ENCODE measurements at places on chromosomes 2 and 18.

GRCh38 chr2:182619276-182619675 is 96.8 kb upstream of the DNAJC10 start:
- DNase-seq = no peak

- DNase-seq = no peak
These were observed 39.1 kb downstream of the TMEM163 start for GRCh38 chr2:134679745-134680144.

- DNase-seq = no peak
These were observed 3.1 kb downstream of the DCC start for GRCh38 chr18:52343138-52343537.

GRCh38 chr2:216949700-216950413 is 90.0 kb upstream of the TNP1 start:
- DNase-seq = no peak

DNA sequence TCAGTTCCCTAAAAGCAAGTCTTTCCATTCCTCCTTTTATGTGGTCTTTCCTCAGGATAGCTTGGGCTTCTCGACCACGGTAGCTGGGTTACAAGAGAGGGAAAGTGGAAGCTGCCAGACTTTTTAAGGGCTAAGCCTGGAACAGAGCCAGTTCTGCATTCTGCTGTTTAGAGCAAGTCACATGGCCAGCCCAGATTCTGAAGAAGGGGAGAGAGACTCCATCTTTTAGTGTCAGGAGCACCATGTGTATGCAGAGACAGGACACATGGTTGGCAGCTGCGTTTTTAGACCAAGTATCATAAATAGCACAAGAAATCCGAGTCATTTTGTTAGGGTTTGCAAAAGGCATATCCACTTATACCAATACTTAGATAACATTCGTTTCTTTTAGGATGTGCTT is 4.7 kb downstream of the HMSD start:
- no peak for DNase-seq

DNA sequence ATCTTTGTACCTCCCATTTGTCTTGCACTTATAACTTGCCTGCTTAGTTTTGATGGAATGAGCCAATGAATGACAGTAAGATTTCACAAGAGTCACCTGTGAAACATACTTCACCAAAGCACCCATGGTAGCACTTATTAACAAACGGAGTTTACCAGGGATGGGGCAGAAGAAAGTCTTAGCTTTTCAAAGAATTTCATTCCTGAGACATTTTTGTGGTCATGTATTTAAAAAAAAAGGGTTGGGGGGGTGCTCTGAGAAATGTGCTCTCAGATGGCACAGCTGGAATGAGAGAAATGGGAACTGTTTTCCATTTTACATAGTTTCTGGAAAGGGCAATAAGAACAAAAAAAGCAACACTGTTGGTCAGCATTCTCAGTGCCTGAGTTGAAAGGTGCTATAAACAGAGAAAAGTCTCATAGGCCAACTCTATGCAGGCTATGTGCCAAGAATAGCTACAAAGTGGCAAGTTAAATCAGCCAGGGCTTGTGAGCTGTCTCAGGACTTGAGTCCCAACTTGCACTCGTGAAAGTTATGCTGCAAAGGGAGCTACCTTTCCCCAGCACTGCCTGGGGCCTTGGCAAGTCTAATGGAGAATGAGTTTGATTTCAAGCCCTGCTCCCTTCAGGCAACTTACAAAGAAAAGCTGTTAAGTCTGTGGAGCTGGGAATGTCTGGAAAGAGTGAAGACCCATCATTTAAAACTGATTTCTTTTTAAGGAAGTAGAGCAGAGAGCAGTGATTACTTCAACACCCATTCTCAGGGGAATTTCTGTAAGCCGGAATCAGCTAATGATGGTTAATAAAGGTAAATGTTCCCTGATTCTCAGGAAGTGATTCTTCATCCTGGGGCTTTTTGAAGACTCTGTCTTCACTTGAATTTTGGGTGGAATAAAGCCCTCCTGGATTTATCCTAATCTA is 170.6 kb downstream of the SLC8A1 start:
- DNase-seq = peak; percentile 21

DNA sequence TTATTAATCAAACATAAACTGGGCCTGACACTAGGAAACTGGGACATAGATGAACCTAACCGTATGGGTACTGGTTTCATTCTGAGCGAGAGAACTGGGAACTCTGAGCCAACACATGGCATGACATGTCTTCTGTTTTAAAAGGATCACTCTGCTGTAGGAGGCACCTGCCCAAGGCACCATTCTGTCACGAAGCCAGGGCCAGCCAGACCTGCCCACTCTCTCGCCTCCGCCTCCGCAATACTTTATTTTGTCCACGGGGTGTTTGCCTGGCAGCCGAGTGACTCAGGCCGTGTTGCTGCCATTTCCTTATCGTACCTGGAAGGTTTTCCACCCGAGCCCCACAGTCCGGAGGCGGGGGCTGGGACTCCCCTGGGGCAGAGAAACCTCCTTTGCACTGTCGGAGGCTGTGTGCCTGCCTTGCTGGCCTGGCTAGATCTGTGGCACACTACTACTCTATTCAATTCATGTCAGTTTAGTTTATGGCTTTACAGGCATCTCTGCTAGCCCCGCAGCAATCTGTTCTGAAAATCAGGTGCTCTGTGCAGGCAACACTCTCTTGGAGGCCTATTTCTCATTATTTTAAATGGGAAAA is 120.4 kb upstream of the ACKR3 start:
- no peak for DNase-seq

DNA sequence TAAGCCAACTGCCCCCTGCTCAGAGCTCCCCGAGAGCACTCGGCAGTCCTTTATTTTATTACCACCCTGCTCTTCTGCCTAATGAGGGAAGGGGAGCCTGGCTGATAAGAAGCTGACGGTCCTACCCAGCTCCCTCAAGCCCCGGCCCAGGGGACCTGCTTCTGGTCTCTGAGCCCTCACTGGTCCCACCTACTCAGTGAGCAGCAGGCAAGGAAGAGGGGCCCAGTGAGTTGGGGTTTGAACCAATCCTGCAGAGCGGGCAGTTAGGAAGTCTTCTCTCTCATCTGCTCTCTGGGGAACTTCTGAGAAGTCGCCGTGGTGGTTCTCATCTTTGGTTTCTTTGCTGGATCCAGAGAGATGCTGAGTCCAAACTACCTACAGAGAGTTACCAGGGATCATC is 218.9 kb downstream of the NDUFA10 start:
- no peak for DNase-seq

DNA sequence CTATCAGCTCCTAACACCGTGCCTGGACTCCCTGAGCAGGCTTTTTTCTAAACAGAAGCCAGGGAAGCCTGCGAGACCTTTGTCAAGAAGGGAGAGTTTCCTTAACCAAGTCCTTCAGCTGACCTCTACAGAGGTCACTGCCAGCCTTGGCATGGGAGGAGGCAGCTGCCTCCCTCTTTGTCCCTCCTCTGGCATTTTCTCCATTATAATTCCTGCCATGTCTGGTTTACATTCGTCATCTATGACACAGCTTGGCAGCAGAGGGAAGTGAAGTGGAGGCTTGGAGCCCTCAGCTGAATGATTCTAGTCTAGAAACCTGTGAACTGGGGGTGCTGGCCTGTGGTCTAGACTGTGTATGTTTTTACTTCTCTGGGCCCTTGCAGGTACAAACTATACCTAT is 22.5 kb downstream of the LIPG start:
- no peak for DNase-seq

- DNase-seq = no peak
These were observed 281.1 kb upstream of the TRIB2 start for GRCh38 chr2:12435430-12436222.

DNA sequence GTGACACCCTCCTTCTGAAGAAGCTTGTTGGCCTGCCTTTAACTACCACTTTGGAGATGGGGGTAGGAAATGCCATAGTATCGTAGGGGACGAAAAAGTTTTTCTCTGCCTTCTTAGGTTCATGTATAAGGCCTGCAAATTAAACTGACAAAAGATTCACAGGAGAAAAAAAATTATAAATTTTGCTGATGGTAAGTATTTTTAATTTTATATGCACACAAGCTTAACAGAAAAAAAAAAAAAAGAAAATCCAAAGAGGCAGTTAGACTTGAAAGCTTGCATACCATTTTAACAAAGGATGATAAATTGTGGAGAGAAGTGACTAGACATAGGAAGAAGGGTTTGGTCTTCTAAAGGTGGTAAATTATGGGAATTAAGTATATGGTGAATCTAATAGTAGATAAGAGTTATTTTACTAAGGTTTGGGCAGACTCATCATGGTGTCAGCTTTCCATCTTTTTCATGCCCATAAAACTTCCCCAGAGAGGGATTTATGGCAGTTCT is 62.5 kb upstream of the B3GNT2 start:
- no peak for DNase-seq

DNA sequence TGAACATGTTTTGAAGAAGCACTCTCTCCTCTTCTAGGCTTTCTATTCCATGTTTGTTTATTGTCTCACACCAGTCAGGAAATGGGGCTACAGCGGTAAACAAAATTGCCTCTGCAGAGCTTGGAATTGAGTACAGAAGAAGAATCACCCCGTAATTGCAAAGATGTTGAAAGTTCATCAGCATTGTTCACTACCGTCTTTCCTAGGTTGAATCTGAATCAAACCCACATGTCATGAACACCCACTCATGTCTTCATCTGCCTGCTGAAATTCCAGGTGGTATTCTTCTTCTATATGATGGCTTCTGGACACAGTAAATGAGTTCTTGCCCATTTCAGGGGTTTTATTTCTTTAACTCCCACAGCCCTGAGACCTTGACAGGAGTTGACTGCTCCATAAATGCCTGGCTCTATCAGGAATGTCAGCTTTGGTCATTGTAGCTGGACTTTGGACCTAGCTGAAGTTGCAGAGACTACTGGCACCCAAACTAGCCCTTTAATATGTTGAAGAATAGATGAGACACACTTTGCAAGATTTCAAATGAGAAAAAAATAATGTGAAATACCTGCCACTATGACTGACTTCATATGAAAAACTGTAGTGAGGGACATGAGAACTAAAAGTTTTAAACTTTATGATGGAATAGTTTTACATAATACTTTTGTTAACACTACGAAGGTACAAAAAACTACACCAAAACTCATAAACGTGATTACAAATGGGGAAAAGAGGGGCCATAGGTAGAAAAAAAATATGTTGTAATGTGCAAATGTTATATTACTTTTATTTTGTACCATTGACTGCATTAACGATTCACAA is 1235.3 kb upstream of the ZEB2 start:
- DNase-seq = no peak

- no peak for DNase-seq
These were observed 35.8 kb downstream of the METTL4 start for GRCh38 chr18:2535419-2535910.

GRCh38 chr2:44237221-44237620 is 38.1 kb upstream of the SLC3A1 start:
- peak; percentile 45 for DNase-seq

DNA sequence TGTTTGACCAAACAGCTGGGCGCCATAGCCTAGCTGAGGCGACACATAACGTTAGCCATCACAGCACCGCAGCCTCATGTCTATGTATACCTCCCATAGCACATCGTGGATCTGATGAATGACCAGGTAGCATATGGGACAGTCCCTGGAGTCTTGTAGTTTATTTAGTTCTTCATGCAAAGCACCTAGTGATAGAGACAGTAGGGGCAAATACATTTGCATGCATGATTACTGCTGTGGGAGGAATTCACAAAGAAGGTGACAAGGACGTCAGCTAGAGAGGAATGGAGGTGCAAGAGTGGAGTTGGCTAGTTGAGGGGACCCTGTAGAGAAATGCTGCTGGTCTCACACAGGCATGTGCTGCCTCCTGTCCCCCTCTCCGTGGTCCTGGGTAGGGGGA is 478.9 kb upstream of the HS6ST1 start:
- DNase-seq = no peak

GRCh38 chr2:228329282-228329681 is 147.8 kb upstream of the SPHKAP start:
- no peak for DNase-seq

GRCh38 chr2:148999451-148999921 is 39.0 kb upstream of the LYPD6B start:
- DNase-seq = no peak

DNA sequence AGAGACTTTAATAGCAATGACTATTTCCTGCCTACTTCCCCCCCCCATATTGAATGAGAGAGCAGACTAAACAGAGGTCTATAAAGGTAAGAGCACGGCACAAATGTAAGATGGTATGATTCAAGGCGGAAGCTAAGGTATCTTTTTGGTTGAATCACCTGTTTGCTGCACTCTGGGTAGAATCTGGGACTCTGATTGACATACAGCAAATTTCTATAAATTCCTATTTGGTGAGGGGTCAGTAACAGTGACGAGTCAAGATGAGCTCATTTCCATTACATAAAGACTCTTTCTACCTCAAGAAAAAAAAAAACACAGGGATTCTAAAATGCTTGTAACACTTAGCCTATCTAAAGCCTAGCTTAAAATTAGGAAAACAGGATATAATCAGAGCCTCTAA is 297.3 kb downstream of the TNS1 start:
- no peak for DNase-seq

All from GM12864 (cell line).